ENCODE measurements at places on chromosomes 12 and 14.

DNA sequence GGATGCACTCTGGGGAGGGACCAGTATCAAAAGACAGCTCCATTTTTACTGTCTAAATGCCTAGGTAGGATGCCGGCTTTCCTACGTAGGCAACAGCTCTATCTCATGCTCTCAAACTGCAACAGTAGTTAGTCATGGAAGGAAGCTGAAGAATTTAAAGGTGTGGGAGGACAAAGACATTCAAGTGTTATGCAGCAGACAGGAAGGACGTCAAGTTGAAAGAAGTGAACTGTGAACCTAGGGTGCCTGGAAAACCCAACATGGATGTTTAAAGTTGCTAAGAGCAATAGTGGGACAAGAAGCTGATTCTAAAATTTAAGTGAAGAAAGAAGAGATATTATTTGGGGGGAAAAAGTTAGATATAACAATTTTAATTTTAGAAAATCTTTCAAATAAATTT lies 5.9 kb downstream of the SEC23A start:
- DNase-seq, result no peak

DNA sequence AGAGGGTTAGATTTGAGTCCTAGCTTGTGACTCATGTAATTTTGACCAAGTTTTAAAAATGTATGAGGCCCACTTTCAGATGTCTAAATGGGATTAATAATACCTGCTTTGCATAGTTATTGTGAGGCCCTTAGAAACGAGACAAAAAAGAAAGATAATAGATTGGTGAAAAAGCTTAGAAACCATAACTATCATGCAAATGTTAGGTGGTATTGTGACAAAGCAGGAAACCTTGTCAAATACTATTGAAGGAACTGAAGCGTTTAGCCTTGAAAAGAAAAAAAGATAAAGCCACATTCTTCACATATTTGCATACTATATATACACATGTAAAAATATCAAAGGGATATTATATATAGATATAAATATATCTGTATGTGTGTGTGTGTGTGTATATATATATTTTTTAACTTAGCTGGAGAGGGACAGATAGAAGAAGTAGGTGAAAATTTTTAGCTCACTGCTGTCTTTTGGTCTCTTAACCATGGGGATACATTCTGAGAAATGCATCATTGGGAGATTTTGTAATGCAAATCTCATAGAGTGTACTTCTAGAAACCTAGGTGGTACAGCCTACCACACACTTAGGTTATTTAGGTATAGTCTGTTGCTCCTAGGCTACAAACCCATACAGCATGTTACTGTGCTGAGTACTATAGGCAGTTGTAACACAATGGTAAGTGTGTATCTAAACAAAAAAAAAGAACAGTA lies 270.3 kb downstream of the CCDC91 start:
- no peak for DNase-seq

GRCh38 chr12:40557980-40558379 lies 134.3 kb upstream of the CNTN1 start:
- DNase-seq, result no peak

- no peak for DNase-seq
Measured at GRCh38 chr12:71236133-71236660, 78.4 kb upstream of the TSPAN8 start.

DNA sequence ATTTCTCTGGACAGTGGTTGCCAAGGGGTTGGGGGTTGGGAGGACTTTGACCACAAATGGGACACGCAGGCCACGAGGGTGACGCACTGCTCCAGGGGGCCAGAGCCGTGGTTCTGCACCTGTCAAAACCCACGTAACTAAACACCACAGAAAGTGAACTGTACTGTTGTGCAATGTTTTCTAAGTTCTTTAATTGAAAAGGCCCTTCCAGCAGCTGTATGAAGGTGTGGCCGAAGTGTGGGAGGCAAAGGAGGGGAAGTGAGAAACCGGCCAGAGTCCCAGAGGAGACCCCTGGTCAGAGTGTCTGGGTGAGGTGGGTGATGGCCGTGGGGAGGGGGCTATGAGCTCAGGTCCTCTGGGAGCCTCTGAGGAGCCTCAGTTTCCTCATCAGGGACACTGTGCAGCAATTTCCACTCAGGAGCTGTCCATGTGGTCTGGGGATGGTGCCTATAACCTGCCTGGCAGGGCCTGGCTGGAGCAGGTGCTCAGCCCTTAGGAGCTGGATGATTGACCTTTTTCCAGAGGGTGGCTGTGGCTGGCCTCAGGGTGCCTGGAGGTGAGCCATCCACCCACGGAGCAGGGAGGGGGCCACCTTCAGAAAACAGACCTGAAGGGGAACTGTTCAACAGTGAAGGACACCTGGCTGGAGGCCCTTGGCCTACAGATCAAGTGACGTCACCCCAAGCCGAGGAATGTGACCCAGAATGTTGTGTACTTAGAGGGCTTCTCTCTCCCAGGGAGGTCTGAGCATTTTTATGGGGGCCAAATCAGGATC lies 9.8 kb upstream of the BDKRB2 start:
- DNase-seq, result no peak

GRCh38 chr14:20327005-20327869 lies 5.8 kb downstream of the CCNB1IP1 start:
- DNase-seq, result no peak

GRCh38 chr14:31716208-31716607 lies 155.0 kb downstream of the NUBPL start:
- no peak for DNase-seq

- DNase-seq, result no peak
Measured at GRCh38 chr12:51330186-51330585, 6.2 kb upstream of the BIN2 start.

DNA sequence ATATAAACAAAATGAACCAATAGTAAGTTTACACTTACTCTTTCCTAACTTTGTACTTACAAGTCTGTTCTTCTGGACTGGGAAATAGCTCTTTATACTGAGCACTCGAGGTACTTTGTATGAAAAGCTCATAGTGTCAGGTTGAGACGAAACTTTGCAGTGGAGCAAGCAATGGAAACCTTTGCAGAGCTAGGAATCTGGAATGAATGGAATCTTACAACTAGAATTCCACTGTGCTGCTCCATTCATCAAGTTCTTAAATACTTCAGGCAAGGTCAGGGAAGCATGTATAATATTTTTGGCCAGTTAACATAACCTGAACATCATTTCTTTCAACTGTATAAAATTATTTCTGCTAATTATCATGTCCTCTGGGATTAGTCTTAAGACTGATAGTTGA lies 1327.5 kb upstream of the FLRT2 start:
- no peak for DNase-seq

DNA sequence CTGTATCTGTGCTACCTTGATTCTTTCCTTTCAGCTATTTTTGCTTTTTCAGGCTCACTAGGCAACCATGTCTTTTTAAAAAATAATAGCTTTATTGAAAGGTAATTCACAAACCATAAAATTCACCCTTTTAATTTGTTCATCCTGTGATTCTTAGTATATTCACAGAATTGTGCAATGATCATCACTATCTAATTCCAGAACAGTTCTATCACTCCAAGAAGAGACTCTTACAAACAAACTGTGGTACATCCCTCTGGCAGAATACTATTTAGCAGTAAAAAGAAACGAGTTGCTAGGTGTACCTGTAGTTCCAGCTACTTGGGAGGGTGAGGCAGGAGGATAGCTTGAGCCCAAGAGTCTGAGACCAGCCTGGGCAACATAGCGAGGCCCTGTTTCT lies 14.8 kb downstream of the CREBL2 start:
- DNase-seq, result no peak

DNA sequence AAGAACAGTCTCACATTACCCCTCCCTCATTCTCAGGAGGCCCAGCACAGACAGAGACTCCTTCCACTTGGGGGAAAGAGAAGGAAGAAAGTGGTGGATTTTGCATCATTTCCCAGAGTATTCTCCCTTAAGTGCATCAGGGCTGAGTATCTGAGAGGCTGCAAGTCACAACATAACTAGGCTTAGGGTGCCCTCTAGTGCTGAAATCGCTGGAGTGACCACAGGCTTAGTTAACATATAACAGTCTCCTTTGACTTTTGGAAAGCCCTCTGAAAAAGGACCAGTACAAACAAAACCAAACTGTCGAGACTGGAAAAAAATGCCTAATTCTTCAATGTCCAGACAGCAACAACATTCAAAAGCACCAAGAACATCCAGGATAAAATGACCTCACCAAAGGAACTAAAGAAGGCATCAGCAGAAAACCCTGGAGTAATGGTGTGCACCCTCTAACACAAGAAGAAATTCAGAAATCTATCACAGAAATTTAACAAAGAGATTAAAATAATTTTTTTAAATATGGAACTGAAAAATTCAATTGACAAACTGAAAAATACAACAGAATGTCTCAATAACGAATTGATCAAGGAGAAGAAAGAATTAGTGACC lies 412.3 kb downstream of the RPS29 start:
- no peak for DNase-seq

GRCh38 chr12:104485651-104486362 lies 29.1 kb downstream of the CHST11 start:
- DNase-seq, result no peak

DNA sequence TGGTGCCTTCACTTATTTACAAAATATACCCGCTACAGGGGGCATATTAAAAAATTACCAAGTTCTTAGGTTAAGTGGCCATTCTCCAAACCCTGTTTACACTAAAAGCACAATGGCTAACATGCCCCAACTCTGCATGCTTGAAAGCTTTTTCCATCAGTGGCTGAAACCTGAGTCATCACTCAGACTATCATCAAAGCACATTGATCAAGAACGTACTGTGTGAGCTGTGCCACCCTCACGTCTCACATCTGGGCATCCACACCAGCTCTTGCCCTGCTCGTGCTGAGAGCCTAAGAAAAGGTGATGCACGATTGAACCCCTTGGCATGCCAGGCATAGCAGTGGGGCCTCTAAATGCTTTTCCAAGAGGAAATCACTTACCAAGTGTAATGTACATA lies 13.2 kb downstream of the AQP6 start:
- DNase-seq, result no peak

- no peak for DNase-seq
Measured at GRCh38 chr12:11815397-11815796, 165.9 kb downstream of the ETV6 start.

- DNase-seq, result peak; percentile 50
Measured at GRCh38 chr12:109773384-109774011, 59.7 kb downstream of the TRPV4 start.
